ENCODE measurements at places on chromosomes 16 and 17.

GRCh38 chr16:30113031-30113710 is at the start of gene GDPD3:
GDPD3 (minus strand) TSS chr16:30113537; CDS start chr16:30113478, 59 bp downstream.
- DNase-seq = peak; percentile 9

DNA sequence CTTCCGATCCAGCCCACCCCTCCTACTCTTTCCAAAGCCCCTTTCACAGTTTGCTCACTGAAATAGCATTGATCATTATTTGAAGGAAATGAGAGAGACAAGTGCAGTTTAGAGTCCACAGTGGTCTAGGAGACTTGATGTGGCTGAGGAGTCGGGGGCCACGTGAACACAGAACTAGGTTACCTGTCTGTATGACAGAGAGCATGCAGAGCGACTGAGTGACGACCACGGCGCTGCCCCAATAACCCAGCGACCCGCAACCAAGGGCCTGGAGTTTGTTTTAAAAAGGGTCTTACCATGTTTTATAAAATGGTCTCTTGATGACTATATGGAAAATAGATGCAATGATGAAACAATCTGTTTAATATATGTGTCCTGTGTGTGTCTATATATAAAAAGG is 39.5 kb downstream of the NDEL1 start:
- no peak for DNase-seq

GRCh38 chr17:58436805-58437239 is 19.5 kb upstream of the RNF43 start:
- DNase-seq = no peak

DNA sequence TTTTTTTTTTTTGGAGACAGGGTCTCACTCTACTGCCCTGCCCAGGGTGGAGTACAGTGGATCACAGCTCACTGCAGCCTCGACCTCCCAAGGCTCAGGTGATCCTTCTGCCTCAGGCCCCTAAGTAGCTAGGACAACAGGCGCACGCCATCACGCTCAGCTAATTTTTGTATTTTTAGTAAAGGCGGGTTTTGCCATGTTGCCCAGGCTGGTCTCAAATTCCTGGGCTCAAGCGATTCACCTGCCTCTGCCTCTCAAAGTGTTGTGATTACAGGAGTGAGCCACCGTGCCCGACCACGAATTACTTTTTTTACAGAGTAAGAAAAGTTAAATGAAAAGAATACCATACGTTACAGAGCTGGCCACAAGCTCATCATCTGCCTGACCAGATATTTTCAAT is 38.9 kb downstream of the AKAP10 start:
- no peak for DNase-seq

- no peak for DNase-seq
Observed at GRCh38 chr17:28261219-28261618, 57.8 kb upstream of the TMEM97 start.

DNA sequence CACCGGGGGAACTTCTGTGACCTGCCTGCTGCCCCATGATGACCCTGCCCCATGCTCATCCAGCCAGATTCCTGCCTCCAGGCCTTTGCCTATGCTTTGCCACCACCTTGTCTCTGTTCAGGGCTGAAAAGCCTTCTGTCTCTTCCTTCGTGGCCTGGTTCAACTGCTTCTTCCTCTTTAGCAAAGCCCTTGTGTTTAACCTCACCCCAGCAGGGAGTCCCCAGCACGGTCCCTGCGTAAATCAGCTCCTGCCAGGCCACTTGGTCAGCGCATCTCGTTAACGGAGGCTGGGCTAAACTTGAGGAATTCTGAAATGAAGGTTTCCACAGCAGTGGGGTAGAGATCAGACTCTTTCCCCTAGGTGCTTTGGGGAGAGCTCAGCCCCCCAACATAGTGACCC is 16.1 kb upstream of the KCNJ12 start:
- no peak for DNase-seq

- DNase-seq = no peak
Observed at GRCh38 chr16:85731179-85731578, 19.7 kb downstream of the C16orf74 start.

- peak; percentile 18 for DNase-seq
Observed at GRCh38 chr16:28845293-28845692, 855 bp downstream of the TUFM start.

- DNase-seq = no peak
Observed at GRCh38 chr16:50395763-50396710, 27.2 kb upstream of the BRD7 start.

GRCh38 chr17:78679495-78680395 is 102.3 kb downstream of the CYTH1 start:
- DNase-seq = no peak

- no peak for DNase-seq
Observed at GRCh38 chr17:63542942-63543821, 7.1 kb upstream of the DCAF7 start.

- DNase-seq = no peak
Observed at GRCh38 chr16:8611886-8612600, 9.5 kb upstream of the METTL22 start.

DNA sequence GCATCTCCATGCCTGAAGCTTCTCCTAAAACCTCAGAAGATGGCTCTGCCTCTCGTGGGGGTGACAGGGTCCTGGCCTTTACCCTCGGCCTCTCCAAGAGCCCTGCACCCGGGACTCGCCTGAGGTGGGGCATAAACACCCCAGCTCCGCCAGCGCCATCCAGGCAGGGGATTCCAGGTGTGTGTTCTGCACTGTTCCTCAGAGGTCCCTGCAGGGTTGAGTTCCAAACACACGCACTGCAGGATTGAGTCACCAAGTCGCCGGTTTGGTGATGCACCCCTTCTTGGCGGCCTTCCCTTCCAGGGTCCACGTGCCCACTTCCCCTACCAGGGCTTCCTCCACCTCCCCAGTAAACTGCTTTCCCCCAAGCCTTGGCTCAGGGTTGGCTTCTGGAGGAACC is 40.0 kb upstream of the RBFOX3 start:
- DNase-seq = no peak

- DNase-seq = no peak
Observed at GRCh38 chr16:22126037-22126558, 33.8 kb downstream of the VWA3A start.

GRCh38 chr16:24626256-24626655 is 86.9 kb downstream of the RBBP6 start:
- DNase-seq = peak; percentile 87

- DNase-seq = no peak
Observed at GRCh38 chr17:8046306-8046928, 7.6 kb downstream of the ALOX15B start.

DNA sequence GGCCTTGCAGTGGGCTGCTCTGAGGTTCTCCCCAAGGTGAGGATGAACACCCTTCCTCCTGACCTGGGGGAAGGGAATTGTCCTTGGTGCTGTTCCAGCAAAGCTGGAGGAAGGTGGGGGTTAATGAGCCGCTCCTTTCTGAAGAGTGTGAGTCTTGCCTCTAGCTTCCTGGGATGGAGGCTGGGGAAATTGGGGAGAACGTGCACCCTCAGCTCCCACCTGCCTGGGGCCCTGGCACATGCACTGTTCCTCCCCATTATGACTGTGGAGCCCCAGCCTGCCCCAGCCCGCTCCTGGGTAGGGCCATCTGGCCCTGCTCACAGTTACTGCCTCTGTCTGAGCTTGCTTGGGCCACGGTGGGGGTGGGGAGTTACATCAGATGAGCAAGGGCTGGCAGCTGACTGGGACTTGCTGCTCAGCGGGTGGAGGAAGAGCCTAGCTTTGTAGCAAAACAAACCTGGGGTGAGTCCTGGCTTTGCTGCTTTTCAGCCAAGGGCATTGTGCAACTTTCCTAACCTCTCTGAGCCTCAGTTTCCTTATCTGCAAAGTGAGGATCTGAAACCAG is 11.1 kb downstream of the TNS4 start:
- DNase-seq = peak; percentile 81

DNA sequence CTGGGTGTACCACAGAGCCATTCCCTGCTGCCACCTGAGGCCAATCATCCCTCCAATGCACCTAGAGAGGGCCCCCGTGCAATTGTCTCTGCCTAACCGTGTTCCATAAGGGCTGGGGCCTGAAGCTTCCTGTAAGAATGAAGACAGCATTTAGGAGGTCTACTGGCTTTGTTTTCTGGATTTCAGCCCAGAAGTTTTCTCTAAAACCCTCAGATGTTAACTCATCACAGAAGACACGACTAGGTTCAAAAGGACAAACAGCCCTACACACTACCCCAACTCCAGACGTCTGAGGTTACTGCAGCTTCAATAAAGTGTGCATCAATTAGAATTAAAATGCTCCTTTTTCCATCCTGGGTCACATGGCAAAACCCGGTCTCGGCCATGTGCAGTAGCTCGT is 10.8 kb upstream of the DRG2 start:
- peak; percentile 19 for DNase-seq

DNA sequence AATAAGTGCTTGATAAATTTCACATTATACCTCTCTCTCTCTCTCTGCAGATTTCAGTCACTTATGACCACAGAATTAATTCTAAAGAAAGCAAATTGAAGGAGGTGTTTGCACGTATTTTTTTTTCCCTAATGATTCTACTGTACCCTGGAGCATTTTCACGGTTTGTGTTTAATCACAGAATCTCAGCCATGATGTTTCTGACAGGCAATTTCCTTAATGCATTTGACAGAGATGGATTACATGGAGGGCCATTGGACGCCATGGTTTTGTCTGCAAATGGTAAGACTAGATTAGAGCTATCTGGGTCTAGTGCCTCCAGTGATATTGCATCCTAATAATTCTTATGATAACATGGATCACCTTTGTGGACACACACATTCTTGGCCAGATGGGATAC is 147.5 kb upstream of the RBFOX1 start:
- DNase-seq = no peak

DNA sequence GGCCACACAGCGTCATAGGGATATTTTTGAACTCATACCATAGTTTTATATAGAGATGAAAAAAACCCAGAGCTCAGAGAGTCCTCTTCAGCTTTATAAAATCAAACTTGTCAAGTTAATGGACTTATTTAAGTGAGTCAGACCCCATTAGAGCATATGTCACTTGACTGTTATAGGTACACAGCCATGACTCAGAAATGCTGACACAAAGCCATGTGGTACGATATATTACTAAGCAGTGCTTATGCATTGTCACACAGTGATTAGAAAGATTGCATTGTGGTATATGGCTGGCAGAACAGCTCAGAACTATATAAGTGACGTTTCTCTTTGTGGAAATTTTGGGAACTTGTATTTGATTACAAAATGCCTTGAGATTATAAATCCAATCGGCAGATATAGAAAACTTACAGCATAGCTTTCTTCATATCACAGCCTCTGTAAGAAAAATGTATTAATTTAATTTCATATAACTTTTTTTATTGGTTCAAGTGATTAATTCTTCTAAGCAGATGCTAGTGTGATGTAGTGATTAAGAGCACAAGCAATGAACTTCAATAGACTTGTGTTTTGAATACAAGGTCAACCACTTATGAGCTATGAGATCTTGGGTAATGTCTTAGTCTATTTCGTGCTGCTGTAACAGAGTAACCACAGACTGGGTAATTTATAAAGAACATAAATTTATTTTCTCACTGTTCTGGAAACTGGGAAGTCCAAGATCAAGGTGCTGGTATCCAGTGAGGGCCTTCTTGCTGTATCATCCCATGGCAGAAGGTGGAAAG is 25.8 kb upstream of the GINS3 start:
- peak; percentile 46 for DNase-seq

GRCh38 chr17:22470411-22471175 is 778.3 kb downstream of the KCNJ18 start:
- DNase-seq = no peak

- DNase-seq = no peak
Observed at GRCh38 chr17:75068750-75069149, 19.0 kb upstream of the SLC16A5 start.

GRCh38 chr17:7932949-7933348 is 943 bp downstream of the CNTROB start:
- DNase-seq = peak; percentile 52

DNA sequence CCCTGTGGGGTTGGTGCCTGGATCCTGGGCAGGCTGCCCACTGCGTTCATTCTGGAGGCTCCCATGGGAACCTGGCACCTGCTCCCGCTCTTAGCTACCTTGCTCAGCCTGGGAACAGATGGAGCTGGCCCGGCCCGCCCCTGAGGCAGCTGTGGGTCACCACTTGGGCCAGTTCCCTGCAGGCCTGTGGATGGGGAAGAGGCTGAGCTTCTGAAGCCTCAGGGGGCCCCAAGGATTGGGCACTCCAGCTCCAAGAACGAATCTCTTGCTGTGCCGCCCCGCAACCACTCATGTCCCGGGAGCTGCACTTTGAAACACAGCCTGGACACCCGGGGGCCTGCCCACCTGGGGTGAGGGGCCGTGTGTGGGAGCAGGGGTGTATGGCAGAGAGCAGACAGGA is 37.7 kb downstream of the BAHCC1 start:
- no peak for DNase-seq

- no peak for DNase-seq
Observed at GRCh38 chr16:58105631-58106030, 23.6 kb downstream of the CFAP20 start.

- DNase-seq = peak; percentile 56
Observed at GRCh38 chr17:58060596-58061191, 22.5 kb upstream of the DYNLL2 start.

DNA sequence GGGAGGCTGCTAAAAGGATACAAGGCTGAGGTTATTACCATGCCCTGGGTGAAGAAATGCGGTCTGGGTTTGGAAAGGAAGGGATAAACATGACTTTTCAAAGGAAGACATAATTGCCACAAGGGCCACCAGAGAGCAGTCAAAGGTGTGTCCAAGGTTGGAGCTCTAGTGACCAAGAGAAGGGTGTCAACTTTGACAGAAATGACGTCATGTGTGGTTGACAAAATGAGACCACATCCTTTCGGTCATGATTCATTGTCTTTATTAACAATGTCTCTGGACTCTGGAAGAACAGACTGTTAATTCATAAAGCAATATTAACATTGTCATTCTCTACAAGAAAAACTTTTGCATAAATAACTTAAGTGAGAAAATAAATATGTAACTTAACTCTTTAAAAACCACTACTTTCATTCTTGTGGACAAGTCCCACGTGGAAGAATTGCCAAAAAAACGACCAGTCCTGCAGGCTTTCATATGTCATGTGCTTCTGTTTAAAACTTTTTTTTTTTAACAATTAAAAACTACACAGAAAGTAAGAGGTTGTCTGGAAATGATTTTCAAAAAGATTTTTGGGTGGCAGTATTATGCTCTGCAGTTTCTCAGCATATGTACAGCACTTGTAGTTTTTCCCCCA is 5.0 kb downstream of the SOST start:
- DNase-seq = peak; percentile 49

DNA sequence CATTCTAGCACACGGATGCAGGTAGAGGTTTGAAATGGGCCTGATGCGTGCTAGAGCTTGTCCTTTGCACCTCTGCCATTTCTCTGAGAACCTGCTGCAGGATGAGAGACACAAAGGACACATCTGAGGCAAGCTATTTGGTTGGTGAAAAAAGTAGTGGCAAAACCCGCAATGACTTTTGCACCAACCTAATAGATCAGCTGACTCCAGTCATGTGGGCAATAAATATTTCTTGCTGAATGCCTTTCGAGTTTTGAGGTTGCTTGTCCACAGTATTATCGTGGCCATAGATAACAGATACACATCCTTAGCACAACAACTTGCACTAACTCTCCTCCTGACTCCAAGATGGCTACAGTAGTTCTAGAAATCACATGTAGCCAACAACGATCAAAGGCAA is 57.8 kb upstream of the ZNF423 start:
- no peak for DNase-seq

Data from fibroblast of lung (primary cell).